Stimulated activated CD8-positive, alpha-beta memory T cell treated with anti-CD3 and anti-CD28 coated beads, Interleukin-15, amount 100 ng/mL, for 1 hour (primary cell): ENCODE measurements at places on chromosomes 11 and 22.

DNA sequence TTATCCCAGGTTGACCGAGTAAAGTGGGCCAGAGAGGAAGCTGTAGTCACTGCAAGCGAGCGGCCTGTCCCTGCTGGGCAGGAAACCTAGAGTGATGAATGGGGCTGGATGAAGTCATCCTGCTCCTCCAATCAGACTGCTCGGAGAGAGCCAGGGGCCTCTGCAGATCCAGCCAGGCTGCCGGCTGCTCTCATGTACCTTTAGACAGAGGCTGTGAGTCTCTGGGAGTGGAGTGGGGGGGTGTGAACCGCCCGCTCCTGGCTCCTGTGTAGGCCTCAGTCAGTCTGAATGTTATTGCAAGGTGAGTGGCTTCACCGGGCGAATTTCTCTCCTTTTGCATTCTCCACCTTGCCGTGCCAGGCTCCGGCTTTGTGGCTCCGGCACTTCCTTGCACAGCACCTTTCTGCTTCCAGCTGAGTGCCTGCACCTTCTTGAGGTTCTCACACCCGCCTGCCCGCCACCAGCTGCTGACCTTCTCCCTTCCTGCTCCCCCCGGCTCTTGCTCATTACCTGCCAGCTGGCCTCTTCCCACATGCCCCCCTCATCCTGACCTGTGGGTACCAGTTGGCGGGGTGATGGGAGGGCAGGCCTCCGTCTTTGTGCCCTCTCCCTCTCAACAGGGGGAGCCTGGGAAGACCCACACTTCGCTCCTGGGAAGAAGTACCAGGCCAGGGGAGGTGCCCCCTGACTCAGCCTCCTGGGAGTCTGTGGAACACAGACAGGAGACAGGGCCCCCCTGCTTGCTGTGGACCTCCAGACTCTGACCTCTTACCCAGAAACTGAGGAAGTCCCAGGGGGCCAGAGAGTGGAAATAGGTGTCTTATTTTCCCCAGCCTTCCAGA lies 79.9 kb downstream of the GRAMD1B start:
- DNase-seq, result no peak

DNA sequence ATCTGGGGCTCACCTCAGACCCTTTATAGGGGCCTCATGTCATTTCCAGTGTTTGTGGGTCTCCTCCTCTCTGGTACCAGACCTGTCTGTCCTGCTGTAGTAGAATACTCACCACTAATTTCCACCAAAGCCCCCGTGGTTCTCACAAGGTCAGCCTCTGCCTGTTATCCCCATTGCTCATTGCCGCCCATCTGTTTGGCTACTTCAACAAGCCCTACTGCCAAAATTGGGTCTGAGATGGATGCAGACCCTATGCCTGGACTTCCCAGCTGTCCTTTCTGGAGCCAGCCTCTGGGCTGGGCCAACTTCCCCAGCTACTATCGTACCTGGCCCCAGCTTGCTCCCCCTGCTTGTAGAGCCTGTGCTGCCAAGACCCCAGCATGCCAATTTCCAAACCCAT lies 152.1 kb upstream of the ISX start:
- no peak for DNase-seq

DNA sequence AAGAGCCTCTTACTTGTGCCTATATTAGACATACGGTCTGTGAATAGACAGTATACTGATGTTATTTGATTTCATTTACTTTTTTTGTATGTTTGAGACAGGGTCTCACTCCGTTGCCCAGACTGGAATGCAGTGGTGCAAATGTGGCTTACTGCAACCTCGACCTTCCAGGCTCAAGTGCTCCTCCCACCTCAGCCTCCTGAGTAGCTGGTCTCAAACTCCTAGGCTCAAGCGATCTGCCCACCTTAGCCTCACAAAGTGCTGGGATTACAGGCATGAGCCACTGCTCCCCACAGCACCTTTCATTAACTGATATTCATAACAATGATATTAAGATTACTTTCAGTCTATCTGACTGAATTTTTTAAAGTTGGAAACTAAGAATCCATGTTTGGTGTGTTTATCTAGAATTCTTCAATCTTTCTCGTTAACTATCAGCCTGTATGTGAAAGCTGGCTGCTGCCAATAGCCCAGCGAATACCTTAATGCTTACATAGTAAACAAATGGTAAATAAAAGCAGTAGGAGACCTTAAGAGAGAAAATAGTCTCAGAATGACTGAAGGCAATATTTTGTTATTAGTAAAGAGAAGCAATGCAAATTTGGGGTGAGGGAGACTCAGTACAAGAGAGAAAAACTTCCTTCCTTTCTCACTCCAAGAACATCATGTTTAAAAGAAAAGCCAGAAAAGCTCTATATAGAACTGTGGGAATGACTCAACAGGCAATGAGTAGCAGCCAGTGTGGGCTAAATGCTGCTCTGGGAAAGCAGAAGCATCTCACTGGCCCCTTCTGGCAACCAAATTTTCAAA lies 101.9 kb downstream of the MRTFA start:
- no peak for DNase-seq

GRCh38 chr11:125457814-125458343 lies 38.2 kb downstream of the FEZ1 start:
- DNase-seq, result no peak

DNA sequence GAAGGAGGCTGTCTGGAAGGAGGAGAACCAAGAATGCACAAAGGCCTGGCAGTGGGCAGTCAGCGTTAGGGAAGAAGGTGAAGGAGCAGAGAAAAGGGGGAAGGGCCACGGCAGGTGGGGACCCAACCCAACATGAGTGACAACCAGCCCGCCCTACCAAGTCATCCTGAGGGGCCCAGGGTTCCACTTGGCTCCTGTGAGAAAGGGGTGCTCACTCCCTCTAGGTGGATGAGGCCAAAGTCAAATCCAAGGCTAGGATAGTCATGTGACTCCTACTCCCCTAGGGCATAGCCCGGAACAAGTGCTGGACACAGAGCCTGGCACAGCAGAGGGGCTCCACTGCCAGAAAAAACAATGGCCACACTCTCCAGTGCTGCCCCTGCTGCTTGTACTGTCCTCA lies 2.2 kb upstream of the DGCR2 start:
- no peak for DNase-seq

- DNase-seq, result no peak
Observed at GRCh38 chr11:128473636-128474035, 113.7 kb downstream of the ETS1 start.

DNA sequence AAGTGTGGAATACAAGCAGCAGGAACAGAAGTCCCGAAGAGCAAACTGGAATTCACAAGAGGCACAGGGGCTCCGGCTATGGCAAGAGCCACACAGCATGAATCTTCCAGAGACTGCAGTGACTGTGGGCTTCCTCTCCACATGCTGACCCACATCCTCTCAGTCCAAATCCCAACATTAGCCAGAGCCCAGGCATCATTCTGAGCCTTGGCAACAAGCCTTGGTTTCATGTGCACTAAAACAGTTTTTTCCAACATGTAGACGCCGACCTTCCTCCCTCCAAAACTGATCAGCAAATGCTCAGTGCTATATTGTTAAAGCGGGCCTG lies 91.7 kb upstream of the CSNK2A3 start:
- DNase-seq, result no peak

- DNase-seq, result no peak
Observed at GRCh38 chr11:69496631-69497220, 15.3 kb downstream of the LINC01488 start.

- DNase-seq, result no peak
Observed at GRCh38 chr22:22520667-22521602, 865 bp upstream of the ZNF280A start.

- no peak for DNase-seq
Observed at GRCh38 chr22:19970031-19970478, 28.4 kb upstream of the TXNRD2 start.

GRCh38 chr11:83659466-83659865 lies 373.3 kb upstream of the CCDC90B start:
- DNase-seq, result no peak

DNA sequence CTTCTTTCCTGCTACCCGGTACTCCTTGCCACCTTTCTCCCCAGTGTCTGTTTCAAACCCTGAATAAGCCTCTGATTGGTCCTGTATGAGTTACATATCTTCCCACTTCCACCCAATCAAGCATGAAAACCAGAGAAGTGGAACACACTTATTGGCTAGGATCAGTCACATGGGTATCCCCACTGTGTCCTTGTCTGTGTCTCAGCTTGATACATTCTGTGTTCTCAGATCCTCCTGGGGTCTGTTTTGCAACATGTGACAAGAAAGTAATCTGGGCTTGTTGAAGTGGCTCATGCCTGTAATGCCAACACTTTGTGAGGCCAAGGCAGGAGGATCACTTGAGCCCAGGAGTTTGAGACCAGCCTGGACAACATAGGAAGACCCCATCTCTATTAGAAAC lies 23.9 kb downstream of the MCHR1 start:
- no peak for DNase-seq

DNA sequence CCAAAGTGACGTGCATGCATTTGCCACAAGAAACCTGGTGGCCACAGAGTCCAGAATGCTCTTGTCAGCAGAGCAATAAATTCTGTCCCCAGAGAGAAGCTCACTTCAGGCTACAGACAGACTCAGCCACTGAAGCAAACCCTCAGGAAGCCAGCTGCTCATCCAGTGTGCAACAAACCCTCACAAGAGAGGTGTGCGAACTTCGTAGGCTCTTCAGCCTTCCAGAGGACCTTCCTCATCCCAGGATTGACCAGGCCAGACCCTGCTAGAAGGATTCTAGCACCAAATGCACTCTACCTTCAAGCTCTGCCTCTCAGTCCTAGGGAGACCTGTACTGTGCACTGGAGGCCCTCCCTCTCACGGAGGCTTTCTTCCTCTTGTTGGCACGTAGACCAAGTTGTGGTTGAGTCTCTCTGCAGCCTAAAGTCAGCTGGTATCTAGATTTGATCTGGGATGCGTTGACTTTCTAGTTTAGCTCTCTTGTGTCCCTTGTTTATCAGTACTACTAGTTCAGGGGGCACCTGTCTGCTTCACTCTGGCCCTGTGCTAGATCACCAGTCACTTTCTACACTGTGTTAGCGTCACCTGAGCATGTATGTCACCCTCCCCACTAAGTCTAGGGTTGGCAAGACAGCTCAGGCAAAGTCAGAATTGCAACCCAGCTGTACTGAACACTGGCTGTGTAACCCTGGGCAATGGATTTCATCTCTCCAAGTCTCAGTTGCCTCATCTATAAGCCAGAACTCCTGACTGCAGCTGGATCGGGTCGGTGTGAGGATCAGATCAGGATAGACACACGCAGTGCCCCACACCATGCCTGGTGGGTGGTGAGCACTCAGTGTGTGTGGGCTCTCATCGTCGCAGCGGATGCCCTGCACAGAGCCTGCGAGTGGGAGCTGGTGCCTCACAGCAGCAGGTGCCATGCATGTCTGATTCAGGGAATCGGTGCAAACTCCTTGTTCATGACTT lies 22.1 kb upstream of the TMPRSS13 start:
- no peak for DNase-seq

GRCh38 chr11:3003396-3004231 lies 11.5 kb upstream of the NAP1L4 start:
- DNase-seq, result no peak

DNA sequence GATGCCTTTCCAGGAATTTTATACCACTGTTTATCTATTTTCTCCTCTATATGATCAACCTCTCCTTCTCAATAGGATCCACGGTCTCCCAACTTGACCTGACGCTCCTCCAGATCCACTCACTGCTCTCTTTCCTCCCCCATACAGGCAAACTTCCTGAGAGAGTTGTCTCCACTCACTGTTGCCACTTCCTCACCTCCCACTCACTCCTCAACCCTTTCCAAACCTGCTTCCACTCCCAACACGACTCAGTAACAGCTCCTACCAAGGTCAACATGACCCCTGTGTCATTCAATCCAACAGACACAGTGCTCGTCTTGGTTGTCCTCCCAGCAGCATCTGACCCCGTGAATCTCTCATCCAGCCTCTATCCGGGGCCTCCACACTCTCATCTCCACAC lies 3.1 kb downstream of the APBB1 start:
- DNase-seq, result no peak

GRCh38 chr22:50009251-50009650 lies 3.3 kb downstream of the IL17REL start:
- DNase-seq, result no peak

GRCh38 chr11:22208151-22208858 lies 15.4 kb downstream of the ANO5 start:
- no peak for DNase-seq

DNA sequence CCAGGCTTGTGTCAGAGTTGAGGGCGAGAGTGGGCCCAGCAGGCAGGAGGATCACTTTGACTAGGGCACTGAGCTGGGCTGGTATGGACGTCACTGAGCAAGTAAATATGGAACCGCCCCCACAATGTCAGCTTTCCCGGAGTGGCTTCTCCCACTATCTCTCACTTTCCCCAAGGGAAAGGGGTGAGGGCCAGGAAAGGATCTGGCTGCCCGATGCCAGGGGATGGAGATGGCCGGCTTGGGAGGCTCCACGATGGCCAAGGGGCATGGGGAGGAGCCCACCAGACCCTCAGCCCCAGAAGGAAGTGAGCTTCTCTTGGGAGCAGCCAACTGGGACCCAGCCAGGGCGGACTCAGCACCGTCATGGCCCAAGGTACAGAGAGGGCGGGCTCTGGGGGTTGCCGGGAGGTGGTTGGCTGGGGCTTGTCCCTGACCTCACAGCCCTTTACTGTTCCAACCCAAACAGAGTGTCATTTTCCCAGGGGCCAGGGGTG lies 8.7 kb downstream of the PRDM11 start:
- DNase-seq, result no peak

DNA sequence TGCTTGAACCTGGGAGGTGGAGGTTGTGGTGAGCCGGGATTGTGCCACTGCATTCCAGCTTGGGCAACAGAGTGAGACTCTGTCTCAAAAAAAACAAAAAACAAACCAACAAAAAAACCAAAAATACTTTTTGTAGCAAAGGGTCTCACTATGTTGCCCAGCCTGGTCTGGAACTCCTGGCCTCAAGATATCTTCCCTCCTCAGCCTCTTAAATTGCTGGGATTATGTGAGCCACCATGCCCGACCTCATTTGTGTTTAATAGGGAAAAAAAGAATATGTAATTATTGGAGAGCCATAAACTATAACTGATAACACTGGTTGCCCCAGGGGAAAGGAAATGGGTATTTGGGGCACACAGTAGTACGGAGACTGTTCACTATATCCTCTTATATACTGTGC lies 19.7 kb downstream of the UVRAG start:
- no peak for DNase-seq

DNA sequence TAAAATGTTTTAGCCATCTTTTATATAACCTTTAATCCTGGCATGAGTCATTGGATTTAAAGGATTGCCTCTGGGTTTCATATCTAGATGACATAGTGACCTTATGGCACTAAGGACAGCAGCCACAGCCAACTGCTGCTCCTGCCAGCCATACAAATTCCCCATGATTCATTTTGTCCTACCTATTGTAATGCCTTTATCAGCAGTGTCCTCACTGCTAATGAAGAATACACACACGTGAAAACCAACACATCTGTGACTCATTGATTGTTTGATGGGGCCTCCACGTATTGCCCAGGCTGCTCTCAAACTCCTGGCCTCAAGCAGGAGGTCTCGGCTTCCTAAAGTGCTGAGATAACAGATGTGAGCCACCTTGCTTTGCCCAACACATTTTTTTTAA lies 1.8 kb downstream of the LDHAL6A start:
- no peak for DNase-seq

GRCh38 chr11:19164881-19165280 lies 36.9 kb downstream of the CSRP3 start:
- DNase-seq, result no peak

GRCh38 chr11:130514316-130514715 lies 65.9 kb downstream of the ADAMTS15 start:
- no peak for DNase-seq
